ENCODE measurements at places on chromosomes 2 and 18.

DNA sequence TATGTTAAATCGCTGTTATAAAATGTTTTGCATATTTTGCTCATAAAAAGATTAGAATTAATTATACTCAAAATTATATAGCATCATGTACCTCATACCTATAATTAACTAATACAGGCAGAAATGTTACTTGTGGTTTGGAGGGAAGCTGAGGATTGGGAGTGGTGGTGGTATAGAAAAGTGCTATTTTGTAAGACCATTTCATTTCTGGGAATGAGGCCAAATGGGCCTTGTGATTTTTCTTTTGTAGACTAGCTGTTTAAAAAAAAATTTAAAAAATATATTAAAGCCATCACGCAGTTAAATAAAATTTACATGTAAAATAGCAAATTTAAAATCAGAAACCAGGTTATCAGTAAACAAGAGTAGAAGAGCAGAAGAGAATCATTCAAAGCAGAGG lies 560.8 kb upstream of the FAM98A start:
- DNase-seq = no peak

- no peak for DNase-seq
Observed at GRCh38 chr2:200335657-200336056, 29.2 kb downstream of the SPATS2L start.

DNA sequence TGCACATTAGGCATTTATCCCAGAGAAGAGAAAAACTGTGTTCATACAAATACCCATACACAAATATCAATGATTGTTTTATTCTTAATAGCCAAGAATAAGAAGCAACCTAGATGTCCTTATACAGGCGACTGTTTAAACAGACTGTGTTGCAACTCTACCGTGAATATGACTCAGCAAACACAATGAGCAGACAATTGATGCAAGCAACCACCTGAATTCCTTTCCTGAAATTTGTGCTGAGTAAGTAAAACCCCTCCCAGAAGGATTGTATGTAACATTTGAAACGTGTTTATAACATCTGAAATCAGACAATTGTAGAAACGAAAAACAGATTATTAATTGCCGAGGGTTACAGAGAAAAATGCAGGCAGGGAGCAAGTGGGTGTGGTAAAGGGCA lies 621.9 kb upstream of the SOX11 start:
- DNase-seq = no peak

- no peak for DNase-seq
Observed at GRCh38 chr2:190441564-190441963, 33.4 kb downstream of the MFSD6 start.

GRCh38 chr2:233062451-233062850 lies 2.3 kb downstream of the INPP5D start:
- no peak for DNase-seq

DNA sequence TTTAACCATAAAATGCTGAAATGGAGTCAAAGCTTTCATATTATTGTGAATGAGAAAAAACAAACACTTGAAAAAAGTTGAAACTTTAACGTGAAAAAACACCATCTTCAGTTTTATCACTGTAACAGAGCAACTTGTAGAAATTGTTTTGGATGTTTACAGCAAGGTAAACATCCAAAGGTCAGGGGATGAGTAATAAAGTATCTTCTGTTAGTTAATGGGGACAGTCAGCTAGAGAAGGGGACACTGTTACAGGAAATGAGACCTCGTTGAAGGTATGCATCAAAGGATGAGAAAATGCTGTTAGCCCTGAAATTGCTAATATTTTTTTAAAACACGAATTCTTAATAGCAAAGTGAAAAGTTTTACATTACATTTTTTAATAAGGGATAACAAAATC lies 2.9 kb downstream of the RHBDD1 start:
- no peak for DNase-seq

- no peak for DNase-seq
Observed at GRCh38 chr2:104043864-104044263, 810.1 kb upstream of the POU3F3 start.

GRCh38 chr2:179675435-179675834 lies 186.0 kb downstream of the ZNF385B start:
- no peak for DNase-seq

- DNase-seq = no peak
Observed at GRCh38 chr2:154697418-154698252, 860 bp upstream of the KCNJ3 start.

DNA sequence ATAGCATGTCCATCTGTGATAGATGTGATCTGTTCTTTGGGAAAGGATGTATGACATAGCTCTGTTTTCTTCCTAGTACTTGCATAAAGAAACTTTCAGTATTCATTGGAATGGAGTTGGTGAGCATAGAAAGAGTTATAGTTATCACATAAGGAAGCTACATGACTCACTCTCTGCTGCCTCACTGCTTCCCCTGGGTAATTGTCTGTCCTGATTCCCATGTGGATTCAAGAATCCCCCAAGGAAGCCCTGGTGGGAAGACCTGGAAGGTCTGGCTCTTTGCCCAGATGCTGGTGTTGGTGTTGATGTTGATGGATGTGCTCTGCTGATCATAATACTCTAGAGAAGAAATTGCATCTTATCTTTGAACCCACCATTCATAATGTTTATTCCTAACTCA lies 60.6 kb downstream of the PTPN4 start:
- no peak for DNase-seq

GRCh38 chr2:217857624-217858506 lies 144.9 kb downstream of the TNS1 start:
- no peak for DNase-seq

GRCh38 chr2:106825161-106825560 lies 60.8 kb downstream of the ST6GAL2 start:
- no peak for DNase-seq

- DNase-seq = no peak
Observed at GRCh38 chr2:11655495-11655894, 14.5 kb downstream of the NTSR2 start.

DNA sequence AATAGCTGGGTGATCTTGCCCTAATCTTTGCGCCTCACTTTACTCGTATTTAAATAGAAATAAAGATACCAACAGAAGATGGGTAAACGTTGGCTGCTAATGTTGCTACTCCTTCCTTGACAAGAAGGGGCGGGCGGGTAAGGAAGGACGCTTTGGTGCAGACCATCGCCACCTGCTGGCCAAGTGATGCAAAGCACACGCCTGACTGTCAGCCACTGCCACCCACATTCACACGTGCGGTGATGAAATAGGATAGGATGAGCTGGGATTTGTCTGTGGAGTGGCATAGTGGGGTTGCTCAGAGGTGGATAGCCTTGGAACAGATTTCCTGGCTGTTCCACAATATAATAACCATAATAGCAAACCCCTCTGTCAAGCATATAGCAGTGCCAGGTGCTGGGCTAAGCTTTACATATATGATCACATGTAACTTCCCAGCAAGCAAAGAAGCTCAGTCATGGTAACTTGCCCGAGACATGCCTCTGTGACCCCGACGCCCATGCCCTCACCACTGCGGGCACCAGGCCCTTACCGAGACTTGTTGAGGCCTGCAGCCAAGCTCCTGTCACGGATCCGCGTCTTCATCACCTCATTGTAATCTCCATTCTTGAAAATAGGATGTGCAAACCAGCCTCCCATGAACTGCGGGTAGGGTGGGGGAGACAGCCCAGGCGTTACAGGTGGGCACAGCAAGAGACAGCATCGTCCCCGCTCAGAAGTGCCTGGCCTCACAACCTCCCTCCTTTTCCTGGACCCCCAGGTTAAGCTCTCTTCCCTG lies 39.3 kb downstream of the LCT start:
- DNase-seq = peak; percentile 68

DNA sequence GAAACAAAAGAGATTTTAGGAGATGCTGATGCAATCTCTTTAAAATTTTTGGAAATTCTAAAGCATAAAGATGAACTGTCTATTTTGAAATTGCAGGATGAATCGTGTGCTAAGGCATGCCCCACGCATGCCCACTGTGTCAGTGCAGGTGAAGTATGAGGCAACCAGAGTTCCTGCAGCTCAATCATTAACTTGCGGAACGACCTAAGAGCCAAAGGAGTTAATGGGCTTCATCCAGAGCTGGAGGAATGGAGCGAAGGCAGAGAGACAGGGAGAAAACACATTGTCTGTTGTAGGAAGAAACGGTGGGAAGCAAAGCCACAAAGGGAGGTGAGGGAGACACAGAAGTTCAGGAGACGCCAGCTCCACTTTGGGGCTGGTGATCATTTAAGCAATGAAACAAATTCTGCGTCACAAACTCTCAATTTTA lies 265.2 kb downstream of the CCDC85A start:
- peak; percentile 58 for DNase-seq

- DNase-seq = no peak
Observed at GRCh38 chr2:231919341-231920035, 6.7 kb downstream of the NPPC start.

- no peak for DNase-seq
Observed at GRCh38 chr2:64669288-64669687, 15.6 kb upstream of the SERTAD2 start.

DNA sequence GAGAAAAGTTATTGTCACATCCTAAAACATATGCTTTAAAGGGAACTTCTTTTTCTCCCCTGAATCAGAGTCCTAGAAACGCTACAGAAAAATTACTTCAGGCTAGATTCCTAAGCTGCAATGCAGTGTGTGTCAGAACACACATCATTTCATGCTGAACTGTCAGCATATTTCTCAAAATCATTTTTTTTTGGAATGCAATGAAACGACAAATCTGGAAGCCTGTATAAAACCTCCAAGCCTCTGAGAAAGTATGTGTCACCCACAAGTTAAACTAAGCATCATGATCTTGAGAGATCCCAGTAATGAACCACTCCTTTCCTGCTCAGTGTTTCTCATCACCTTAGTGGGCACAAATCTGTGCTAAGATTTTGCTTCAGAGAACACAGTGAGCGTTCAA lies 276.2 kb downstream of the ZNF521 start:
- DNase-seq = no peak

- DNase-seq = no peak
Observed at GRCh38 chr2:210086292-210086691, 83.9 kb downstream of the RPE start.

DNA sequence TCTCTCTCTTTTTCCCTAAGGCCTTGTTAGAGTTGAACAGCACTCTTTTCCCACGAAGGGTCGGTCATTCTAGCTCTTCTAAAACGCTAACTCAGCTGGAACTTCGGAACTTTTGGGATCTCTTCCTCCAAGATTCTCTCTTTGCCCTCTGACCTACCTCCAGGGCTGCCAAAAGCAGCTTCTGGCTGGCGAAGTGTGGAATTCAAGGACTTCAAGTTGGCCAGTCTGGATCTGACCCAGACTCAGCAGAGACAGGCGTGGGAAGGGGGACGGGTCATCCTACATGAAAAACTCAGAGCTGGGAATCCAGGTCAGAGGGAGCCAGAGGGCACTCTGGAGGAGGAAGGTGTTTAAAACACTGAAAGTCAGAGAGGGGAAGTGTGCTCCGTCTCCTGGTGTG lies 305.5 kb upstream of the HDAC4 start:
- DNase-seq = no peak

DNA sequence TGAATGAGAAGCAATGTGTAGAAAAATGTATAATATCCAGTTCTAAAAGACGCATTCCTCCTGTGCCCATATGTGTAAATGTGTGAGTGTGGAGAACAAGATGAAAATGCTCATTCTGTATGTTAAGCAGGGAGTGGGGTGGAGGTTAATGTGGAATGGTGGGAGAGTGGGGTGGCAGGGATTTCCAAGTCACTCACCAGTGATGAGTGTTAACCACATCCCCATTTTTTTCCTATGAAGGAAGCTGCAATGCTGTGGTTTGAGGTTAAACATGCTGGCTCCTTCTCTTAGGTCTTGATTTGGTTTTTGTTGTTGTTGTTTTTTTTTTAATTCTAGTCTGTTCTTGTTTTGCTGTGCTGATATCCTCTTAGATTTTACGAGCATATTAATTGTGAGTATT lies 169.4 kb downstream of the NEDD4L start:
- no peak for DNase-seq

GRCh38 chr2:218032336-218033171 lies 29.8 kb upstream of the TNS1 start:
- DNase-seq = no peak

DNA sequence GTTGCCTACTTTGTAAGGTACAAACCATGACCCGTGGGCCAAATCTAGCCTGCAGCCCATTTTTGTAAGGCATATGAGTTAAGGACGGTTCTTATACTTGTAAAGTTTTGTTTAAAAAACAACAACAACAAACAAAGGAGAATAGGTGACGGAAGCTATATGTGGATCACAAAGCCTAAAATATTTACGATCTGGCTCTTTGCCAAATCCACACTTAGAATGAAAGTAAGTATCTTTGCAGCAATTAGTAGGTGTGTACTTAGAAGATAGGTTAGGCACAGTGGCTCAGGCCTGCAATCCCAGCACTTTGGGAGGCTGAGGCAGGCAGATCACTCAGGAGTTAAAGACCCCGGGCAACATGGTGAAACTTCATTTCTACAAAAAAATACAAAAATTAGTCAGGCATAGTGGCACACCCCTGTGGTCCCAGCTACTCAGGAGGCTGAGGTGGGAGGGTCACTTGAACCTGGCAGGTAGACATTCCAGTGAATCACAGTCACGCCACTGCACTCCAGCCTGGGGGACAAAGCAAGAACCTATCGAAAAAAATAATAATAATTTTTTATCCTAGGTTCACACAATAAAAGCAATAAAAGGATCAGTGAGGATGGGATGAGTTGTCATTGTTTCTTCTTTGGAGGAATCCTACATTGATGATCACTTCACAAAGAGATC lies 57.8 kb upstream of the CTAGE1 start:
- no peak for DNase-seq

- DNase-seq = no peak
Observed at GRCh38 chr2:144942516-144943256, 422.8 kb upstream of the ZEB2 start.

GRCh38 chr2:223635080-223635479 lies 32.9 kb upstream of the SCG2 start:
- no peak for DNase-seq

- DNase-seq = no peak
Observed at GRCh38 chr18:10455726-10456453, 1.5 kb downstream of the APCDD1 start.

DNA sequence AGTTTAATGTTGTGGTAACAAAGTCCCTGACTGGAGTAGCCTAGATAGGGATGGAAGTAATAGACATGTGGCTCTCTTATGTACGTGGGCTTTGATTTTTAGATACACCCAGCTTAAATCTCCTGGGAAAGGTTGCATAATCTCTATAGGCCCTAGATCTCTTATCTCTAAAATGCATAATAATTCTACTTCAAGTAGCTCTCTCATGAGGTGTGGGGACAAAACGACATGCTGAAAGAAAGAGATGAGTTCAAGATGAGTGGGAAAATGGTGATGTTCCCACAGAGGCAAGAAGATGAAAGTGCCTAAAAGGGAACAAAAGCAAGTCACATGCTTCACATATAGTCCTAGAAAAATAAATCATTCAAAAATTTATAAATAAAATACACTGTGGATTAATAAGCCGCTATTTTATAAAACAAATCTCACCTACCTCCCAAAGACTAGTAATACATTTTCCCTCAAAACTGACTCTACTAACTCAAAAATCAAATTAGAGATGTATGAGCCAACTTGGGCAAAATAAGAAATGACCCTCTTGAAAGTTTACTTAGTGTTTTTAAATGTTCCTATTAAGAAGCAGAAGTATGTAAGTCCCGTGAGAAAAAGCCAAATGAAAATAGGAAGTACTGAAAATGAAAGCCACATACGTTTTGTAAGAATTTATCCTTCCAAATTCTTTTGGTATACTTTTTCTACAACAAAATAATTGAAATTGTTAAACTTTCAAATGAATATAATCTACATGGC lies 148.2 kb upstream of the ITGA4 start:
- DNase-seq = no peak

Data from left lung (tissue), 14 donors.